ENCODE measurements at places on chromosomes 7 and 10.

DNA sequence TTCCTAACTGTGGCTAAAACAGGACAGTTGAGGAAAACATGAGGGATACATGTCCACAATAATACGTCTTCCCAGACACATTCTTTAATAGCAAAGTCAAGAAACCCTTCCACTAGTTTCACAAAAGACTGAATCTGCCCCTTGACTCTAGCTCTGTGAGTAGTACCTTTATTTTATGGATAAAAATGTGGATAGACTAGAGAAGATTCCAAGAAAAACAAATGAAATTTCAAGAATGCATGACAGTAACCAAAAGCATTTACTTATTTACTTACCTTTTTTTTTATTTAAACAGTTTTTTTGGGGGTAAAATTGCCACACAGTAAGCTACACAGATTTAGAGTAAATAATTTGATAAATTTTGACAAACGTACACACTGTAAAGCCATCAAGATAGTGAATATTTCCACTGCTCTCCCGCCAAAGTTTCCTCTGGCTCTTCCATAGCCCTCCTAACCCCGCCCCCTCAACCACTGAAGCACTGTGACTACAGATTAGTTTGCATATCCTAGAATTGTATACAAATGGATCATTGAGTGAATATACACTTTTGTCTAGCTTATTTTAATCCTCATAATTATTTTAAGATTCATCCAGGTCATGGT, 420.4 kb upstream of the ZMIZ1 start:
- DNase-seq = no peak

GRCh38 chr10:21130683-21131442, 233.8 kb upstream of the NEBL start:
- DNase-seq = no peak

GRCh38 chr7:51012569-51013217, 230.0 kb upstream of the GRB10 start:
- no peak for DNase-seq

DNA sequence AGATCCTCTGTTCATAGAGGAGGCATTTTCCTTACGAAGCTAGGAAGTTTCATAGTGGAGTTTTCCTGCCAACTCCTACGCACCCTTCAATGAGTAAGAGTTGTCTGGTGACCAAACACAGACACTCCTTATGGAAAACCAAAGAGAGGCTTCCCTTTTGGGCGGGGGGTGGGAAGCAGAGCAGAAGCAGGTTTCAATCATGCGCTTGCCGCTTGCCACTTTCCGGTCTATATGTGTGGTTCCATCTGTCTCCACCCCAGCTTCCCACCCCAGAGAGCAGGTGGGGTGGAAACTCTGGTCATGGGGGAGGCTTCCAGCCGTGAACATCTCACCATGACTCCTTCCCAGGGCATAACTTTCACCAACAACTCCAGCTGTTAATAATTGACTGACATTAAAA, 68.8 kb upstream of the GRB10 start:
- DNase-seq = no peak

- no peak for DNase-seq
Measured at GRCh38 chr7:133528796-133529195, 275.9 kb downstream of the EXOC4 start.

GRCh38 chr7:92417913-92418312, 29.4 kb upstream of the GATAD1 start:
- DNase-seq = no peak

DNA sequence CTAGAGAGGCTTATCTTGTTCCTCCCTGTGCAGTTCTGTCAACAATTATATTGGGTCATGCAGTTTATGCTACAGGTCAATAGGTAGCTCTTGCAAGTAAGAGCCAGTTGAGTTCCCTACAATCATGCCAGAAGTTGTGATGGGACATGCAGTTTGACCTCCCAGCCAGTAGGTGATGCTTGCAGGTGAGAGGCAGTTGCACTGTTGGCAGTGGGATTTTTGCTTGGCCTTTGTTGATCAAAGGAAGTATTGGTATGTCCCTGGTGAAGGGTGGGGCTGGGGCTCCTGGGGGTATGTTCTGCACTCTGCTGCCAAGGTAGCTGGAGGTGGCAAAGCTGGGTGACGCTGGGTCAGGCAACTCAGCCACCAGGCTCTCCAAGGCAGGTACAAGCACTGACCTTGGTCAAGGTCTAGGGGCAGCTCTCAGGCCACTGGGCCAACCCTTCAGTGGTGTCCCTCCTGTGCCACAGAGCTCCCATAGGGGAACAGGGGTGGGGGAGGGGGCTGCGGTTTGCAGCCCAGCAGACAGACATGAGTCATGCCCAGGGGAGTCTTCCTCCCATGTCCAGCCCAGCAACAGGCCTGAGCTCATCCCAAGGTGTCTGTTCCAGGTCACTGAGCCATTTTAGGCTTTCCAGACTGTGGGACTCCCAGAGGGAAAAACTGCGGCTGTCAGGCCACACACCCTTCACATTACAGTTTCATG, 43.3 kb downstream of the MEOX2 start:
- DNase-seq = no peak

GRCh38 chr10:10985361-10985760, 32.3 kb upstream of the CELF2 start:
- DNase-seq = no peak

DNA sequence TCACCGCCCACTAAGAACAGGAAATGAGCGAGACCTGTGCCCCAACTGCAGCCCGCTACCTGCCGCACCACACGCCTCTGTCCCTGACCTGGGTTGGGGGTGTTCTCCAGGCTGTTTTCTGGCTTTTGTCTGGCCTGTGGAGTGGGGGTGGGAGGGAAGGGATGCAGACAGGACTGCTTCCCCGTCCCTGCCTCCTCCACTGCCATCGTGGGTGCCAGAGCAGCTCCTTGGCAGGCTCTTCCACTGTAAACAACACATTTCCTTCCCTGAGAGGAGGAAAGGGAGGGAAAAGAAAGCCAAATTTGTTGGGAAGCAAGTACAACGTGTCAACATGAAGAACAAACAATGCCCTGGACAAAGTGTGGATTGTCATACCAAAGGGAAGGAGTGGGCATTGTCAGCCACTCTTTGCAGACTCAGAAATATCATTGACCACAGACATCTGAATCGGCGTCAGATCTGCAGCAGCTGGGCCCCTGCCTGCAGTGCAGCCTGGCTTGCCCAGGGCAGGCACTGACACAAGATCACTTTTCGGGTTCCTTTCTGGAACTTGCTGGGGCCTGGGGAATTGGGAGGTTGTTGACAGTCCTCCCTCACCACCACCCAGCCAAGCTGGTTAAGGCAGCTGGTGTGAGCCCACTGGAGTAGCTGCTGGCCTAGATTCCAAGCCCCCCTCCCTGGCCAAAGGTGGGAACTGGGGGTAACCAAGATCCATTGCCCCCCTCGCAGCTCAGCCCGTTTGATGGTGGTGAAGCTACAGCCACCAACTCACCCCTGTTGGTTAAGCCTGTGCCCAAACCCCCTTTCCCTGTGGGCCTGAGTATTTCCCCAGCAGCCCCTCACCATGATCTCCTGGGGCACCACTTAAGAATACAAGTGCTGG, 22.6 kb upstream of the TRIM8 start:
- DNase-seq = no peak

- DNase-seq = no peak
Measured at GRCh38 chr10:88442716-88443115, 140.4 kb downstream of the RNLS start.

DNA sequence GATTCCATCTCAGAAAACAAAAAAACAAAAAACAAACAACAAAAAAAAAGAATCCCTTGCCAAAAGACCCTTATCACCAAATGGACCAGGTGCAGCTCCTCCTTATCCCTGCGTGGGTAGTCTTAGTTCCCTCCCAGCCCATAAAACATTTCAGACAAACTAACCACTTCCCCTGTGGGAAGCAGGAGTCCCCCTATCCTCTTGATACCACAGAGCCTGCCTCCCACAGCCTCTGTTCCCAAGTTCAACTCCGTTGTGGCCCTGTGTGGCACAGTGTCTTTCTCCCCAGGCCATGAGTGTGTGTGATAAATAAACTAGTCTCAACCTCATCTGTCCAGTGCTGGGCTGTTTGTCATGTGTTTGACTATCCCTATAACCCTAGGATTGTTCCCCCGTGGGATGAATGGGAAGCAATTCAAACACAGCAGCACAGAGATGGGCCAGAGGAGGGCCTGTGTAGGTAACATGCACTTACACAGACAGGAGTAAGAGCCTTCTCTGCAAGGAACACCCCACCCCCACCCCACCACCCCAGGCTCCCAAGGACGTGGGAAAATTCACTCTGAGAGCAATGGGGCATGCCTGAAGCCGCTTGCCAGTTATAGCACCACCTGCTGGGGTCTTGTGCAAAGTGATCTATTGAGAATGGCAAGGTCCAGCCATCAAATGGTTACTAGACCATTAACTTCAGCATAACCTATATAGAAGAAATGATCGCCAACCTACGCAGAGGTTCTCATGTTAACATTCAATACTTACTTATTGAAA, 147.1 kb upstream of the GHITM start:
- no peak for DNase-seq

DNA sequence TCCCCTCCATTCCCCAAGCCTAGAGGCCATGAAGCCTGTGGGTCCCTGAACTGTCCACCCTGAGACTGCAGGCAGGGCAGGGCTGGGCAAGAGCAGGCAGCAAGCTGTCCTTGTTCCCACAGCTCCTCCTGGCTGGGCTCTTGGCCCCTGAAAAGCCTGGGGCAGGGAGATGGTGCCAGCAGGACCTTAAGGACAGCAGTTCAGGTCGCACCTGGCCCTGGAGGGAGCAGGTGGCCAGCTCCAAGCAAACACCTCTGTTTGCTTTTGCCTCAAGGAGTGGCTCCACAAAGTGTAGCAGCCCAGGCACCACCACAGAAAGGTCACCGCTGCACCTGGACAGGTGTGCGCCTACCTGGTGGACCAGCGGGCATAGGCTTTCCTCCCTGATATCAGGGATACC, 5.2 kb downstream of the RET start:
- DNase-seq = no peak

DNA sequence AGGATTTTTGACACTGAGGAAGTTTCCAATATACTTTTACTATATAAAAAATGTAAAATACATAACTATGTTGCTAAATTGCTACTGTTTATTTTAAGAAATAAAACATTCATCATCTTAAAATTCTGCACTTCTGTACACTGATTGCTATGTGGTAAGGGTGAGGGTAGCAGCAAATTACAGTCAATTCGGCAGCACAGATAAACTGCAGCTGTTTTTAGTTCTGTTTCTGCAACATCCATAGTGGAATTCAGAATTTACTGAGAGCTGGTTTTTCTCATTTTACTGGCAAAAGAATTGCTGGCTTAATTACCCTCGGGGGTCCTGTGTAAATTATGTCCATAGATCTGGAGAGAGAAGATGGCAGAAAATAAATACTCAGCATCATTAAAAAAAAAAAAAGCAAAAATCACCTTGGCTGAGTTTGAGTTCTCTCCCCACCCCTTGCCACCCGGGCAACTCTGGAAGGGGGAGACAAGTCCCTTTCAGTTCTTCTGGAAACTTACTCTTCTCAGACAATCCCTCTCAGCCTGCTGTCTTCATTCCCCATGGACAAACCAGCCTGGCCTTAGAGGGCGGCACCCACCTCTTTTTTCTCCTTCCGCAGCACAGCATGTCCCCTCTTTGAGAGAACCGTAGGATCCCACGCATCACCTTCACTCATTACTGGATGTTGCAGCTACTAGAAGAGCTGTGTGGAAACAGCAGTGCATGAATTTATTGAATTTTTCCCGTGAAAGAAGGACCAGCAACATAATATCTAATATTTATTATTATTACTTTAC, 501.1 kb upstream of the CELF2 start:
- DNase-seq = no peak

- DNase-seq = no peak
Measured at GRCh38 chr7:143145-143751, 49.1 kb upstream of the FAM20C start.

DNA sequence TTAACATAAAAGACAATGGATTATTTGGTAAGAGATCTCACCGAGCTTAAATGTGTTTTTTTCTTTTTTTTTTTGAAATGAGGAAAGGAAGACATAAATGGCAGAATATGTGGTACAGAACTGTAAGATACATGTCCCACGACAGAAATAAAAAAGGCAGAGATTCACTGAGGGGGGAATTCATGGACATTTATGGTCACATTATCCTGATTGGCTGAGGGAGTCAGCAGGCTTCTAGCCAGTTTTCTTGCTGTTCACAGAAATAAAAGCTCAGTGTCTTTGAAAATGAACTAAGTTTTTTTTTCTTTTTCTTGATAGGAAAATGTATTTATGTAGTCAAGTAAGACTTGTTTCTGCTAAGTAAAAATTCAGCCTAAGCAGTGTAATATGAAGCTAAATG, 8.2 kb upstream of the FAS start:
- DNase-seq = no peak

GRCh38 chr7:107948645-107949442, 54.1 kb downstream of the LAMB1 start:
- DNase-seq = no peak

- no peak for DNase-seq
Measured at GRCh38 chr10:123995461-123996131, 97.8 kb downstream of the CHST15 start.

All from GM12891 (cell line).